ENCODE measurements at places on chromosomes 7 and 10. TPM values are rescaled to one million over a fixed set of nuclear protein-coding genes. Genes with fewer than 3 reads are reported as not detected.

The NYAP1 gene
- 1.1 TPM for total RNA-seq

The HOXA9 gene
- total RNA-seq: not detected

The COMMD3 gene
- total RNA-seq: 39.2 TPM

The SPDYE16 gene
- total RNA-seq: 0.31 TPM

The MEOX2 gene
- total RNA-seq: 0.24 TPM

The ADCK2 gene
- total RNA-seq: 12.2 TPM

The CYP26A1 gene
- not detected for total RNA-seq

The POMZP3 gene
- 14.0 TPM for total RNA-seq

The SLC16A9 gene
- total RNA-seq: 1.5 TPM

The BET1 gene
- total RNA-seq: 15.2 TPM

The CYP3A4 gene
- 7.1 TPM for total RNA-seq

The DTX2 gene
- total RNA-seq: 14.0 TPM

The GGCT gene
- total RNA-seq: 17.5 TPM

The CHRM2 gene
- total RNA-seq: not detected

The GLCCI1 gene
- total RNA-seq: 3.8 TPM

The SEMA3E gene
- 2.0 TPM for total RNA-seq

The CPA4 gene
- 8.6 TPM for total RNA-seq
